ENCODE measurements at places on chromosomes 3 and 15.

DNA sequence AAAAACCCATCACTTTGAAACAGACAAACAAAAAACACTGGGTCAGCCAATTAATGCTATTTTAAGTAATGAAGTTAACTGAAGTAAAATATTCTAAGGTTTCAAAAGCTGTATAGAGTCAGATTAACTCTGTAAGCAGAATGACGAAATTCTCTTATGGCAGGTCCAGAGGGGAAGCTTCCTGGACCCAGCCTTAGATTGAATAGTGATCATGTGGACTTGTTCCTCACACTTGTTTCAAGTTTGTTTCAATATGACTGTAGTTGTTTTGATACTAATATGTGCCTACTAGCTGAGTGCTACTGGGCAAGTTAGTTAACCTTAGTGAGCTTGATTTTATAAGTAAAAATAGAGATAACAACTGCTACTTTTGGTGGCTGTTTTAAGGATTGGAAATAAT, 32.6 kb downstream of the PLS1 start:
- no peak for DNase-seq

DNA sequence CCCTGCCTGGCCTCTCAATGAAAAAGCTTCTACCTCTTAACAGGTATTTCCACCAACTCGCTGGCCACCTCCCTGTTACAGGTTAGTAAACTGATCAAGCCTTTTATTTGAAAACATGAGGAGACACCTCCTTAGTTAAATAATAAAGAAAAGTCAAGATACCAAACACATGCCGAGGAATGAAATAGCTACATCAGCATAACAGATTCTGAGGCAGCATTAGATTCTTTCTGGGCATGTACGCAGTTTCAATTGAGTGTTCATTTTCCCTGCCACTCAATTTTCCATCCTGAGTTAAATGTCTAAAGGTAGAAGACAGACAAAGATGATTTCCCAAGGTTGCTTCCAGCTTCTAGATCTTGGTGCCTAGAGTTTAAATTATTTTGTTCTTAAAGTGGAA, 250.5 kb upstream of the LRTM1 start:
- no peak for DNase-seq

DNA sequence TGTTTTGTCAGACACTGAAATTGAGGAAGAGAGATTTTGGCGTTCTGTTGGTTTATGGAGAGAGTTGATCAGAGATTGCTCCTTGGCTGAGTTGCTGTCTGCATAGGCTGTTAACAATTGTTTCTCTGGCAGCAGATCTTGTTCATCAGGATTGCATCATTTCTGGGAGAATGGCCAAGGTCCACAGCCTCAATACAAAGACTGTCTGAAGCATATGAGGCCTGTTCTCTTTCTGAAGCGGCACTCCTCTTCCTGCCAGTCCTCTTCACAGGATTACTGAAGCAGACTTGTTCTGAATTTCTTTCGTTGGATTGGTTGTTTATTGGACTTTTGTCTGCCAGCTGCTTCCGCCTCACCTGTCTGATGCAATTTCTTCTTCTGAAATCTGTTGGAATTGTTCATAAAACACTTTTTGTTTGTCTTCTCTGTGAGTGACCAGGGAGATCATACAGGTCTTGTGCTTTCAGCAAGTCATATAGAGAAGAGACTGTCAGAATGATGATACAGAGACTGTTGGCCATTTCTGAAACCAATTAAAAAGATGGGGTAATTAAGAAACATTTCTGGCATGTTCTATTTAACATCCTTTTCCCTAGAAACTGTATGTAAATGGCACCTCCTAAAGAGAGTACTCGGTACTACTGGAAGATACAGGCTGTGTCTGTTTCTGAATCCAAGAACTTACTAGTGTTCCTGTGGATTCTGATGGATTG, 25.5 kb downstream of the SETD5 start:
- peak; percentile 95 for DNase-seq

DNA sequence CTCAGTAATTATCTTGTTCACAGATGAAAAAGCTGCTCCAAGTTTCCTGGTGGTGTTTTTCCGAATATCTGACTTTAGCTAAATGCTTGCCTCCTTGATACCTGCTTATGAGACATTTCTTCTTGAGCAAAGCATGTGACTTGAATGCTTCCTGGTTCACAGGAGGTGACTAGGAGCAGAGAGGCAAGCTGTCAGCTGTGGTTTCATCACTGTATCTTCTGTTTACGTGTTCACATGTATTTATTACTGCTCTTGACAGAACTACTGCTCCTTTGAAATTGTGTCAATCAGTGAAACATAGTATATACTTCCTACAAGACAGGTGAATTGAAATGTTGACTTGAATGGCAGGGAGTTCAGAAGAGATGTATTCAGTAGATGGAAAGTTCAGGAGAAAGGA, 8.9 kb upstream of the SPPL2A start:
- no peak for DNase-seq

- DNase-seq, result no peak
Measured at GRCh38 chr3:143349455-143349854, 229.9 kb downstream of the CHST2 start.

Data from HFF-Myc (cell line).